ENCODE measurements at places on chromosomes 16 and 17.
A peak's percentile ranks its signal among the peaks of the same experiment; 100 is the strongest.

DNA sequence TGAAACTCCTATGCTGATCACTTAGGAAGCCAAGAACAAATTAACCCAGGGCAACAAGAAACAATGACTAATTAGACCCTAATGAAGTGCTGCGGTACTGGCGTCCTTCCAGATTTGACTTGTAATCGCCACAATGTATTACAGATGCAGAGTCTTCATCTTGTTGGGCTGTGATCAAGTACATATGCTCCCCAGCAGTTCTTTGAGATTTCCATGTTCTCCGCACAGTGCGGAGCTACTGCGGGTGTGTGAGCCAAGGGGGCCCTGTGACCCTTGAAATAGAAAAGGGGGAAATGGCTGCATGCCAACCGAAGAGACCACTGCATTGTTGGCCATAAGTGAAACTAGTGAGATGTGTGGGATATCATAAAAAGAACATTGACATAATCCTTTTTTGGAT is 469.9 kb downstream of the MAF start:
- no peak for DNase-seq

GRCh38 chr17:41919165-41919817 is 540 bp upstream of the ACLY start:
- DNase-seq = no peak

- no peak for DNase-seq
Measured at GRCh38 chr16:74029115-74029792, 267.4 kb upstream of the PSMD7 start.

DNA sequence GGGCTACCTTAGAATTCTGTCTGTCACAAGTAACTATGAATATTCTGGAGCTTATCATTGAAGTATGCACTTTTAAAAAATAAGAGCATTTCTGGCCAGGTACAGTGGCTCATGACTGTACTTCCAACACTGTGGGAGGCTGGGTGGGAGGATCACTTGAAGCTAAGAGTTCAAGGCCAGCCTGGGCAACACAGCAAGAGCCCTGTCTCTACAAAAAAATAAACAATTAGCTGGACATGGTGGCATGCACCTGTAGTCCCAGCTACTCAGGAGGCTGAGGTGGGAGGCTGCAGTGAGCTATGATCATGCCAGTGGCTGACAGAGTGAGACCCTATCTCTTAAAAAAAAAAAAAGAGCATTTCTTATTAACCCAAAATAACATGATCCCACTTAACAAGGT is 60.0 kb upstream of the BRD7 start:
- DNase-seq = no peak

DNA sequence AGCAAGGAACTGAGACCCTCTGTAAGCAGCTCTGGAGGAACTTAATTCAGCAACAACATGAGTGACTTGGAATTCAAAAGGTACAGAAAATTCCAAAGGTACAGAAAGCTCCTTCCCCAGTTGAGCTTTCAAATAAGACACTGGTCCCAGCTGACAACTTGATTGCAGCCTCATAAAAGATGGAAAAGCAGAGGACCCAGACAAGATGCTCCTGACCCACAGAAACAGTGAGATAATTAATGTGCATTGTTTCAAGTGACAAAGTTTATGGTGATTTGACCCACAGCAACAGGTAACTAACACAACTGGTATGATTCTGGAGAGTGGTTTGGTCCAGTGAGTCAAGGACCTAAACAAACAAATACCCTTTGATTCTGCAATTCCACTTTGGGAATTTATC is 15.2 kb upstream of the TMEM114 start:
- no peak for DNase-seq

GRCh38 chr17:4642286-4642685 is 808 bp upstream of the ALOX15 start:
- DNase-seq = no peak

- DNase-seq = no peak
Measured at GRCh38 chr16:66236301-66236700, 130.2 kb upstream of the CDH5 start.

DNA sequence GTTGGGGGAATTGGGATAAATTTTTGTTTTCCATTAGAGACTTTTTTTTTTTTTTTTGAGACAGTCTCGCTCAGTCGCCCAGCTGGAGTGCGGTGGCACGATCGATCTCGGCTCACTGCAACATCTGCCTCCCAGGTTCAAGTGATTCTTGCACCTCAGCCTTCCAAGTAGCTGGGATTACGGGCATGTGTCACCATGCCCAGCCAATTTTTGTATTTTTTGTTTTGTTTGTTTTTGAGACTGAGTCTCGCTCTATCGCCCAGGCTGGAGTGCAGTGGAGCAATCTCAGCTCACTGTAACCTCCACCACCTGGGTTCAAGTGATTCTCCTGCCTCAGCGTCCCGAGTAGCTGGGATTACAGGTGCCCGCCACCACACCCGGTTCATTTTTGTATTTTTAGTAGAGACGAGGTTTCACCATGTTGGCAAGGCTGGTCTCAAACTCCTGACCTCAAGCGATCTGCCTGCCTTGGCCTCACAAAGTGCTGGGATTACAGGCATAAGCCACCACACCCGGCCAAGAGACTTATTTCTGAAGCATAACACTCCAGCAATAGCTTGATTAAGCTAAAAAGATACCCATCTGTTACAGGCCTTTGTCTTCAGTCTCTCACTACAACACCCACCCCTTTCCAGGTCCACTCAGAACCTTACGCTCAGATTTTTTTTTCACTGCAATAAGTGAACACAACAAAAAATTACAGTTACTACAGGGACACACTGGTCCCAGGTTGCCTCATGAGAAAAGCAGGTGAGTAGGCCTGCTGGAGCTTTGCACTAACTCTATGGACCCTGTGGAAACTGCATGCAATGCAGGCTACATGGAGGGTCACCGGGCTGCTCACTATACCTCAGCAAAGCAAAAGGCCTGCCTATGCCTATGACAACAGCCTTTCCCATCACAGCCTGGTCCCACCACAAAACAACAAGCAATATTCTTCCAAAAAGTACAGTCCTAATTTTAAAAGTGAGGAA is 34.6 kb downstream of the KANSL1 start:
- DNase-seq = no peak

- DNase-seq = no peak
Measured at GRCh38 chr17:40063187-40063771, 514 bp downstream of the THRA start.

- peak; percentile 62 for DNase-seq
Measured at GRCh38 chr17:2259769-2260536, 43.6 kb downstream of the SMG6 start.

- DNase-seq = no peak
Measured at GRCh38 chr16:31141489-31142108, 6.1 kb upstream of the PRSS8 start.

DNA sequence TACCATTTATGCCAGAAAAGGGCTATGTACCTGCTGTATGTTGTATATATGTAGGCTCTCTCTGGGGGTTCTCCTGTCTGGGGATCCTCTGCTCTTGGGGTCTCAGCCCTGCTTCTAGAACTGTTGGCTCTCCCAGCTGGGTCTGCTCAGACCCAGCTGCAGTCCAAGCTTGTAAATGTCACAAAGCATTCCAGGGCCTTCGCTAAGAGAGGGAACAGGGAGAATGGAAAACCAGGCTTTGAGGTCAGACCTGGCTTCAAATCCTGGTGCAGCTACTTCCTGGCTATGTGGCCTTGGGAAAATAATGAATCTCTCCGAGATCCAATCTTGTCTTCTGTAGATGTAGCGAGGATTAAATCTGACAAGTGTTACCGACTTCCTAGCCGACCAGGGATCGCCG is 44.0 kb downstream of the NLRP1 start:
- DNase-seq = no peak

DNA sequence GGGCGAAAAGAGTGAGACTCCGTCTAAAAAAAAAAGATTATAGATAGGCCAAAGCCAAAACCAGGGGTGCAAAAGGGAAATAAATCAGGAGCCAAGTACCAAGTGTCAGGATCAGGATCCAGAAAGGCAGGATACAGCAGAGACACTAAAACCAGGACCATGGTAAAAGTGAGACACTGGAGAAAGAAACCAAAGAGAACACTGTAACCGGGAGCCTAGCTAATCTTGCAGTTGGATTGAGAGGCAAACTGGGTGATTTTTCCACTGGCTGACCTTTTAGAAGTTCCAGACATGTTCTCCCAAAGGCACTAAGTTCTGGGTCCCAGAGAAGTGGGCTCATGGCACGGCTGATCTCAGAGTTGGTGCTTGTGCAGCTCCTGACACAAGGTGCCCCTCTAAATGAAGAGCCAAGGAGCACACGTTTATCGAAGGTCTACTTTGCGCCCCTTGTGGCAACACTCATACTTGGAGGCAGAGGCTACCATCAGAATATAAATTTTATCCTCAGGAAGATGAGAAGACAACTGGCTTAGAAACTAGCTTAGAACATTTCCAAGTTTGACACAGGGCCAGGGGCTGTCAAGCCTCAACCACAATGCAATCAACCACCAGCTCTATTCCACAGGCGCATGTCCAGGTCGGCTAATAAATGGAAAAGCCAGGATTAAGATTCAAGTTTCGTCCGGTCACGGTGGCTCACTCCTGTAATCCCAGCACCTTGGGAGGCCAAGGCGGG is 27.5 kb upstream of the HELZ start:
- DNase-seq = no peak

- DNase-seq = no peak
Measured at GRCh38 chr17:33623841-33624240, 330.7 kb upstream of the ASIC2 start.

DNA sequence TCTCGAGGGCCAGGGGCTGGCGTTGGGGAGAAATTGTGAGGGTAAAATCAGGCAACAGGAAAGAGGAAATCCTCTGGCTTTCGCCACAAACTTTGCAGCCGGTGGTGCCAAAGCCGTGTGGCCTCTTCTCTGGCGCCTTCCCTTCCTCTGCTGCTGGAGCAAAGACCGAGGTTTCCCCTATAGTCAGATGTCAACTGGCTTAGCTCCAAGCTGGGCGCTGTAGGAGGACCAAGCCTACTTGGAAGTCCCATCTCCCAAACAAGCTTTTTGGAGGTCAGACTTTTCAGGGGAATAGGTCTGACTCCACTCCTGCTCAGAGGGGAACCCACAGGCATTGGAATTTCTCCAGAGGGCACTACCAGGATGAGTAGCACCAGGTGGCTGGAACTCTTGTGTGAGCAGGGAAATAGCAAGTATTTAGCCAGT is 5.0 kb downstream of the IGFBP4 start:
- no peak for DNase-seq

GRCh38 chr17:63988741-63989621 is 9.2 kb upstream of the PRR29 start:
- no peak for DNase-seq

GRCh38 chr16:79698341-79698753 is 97.8 kb upstream of the MAF start:
- no peak for DNase-seq

DNA sequence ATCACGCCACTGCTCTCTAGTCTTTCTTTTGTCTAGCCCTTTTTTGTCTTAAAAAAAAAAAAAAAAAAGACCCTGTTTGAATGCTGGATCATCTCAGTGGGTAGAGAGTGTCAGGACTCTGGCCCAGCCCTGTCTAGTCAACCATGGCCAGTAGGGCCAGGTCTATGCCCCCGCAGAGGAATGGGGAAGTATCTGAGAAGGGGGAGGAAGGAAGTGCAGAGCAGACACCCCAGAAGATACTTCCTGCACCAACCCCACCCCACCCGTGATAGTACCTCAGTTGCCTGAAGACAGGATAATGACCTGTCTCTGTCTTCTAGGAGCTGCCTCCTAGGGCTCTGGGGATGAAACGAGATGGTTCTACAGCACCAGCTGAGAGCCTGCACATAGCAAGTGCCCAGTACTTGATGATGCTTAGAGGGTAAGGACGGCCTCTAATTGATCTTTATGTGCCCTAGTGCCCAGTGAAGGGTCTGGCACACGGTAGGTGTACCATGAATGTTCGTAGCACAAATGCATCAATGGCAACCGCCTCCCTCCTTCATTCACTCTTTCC is 55.4 kb downstream of the ABAT start:
- DNase-seq = peak; percentile 3

- DNase-seq = no peak
Measured at GRCh38 chr16:3454093-3454492, 10.6 kb downstream of the NAA60 start.

DNA sequence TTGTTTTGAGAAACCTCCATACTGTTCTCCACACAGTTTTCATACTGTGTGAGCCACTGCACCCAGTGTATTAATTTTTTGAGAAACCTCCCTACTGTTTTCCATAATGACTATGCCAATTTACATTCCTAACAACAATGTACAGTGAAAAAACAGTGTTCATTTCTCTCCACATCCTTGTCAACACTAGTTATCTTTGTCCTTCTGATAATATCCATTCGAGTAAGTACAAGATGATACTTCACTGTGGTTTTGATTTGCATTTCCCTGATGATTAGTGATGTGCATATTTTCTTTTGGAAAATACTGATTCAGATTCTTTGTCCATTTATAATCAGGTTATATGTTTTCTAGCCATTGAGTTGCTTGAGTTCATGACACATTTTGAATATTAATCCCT is 462.0 kb downstream of the CDH11 start:
- DNase-seq = no peak

DNA sequence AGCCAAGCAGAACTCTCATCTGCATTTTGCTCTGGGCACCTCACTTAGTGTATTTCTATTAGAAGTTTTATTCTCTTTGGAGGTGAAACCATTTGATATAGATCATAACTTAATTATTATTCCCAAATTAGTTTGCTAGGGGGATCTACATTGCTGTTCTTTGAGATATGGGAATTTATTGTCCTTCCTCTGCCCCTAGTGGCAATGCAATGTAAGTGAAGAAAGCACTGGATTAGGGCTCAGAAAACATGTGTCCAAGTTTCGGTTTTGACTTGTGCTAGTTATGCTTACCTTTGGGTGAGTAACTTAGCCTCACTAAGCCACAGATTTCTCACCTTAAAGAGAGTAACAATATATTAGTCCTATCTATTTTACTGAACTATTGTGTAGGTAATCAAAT is 2.9 kb downstream of the KRT39 start:
- DNase-seq = peak; percentile 27

DNA sequence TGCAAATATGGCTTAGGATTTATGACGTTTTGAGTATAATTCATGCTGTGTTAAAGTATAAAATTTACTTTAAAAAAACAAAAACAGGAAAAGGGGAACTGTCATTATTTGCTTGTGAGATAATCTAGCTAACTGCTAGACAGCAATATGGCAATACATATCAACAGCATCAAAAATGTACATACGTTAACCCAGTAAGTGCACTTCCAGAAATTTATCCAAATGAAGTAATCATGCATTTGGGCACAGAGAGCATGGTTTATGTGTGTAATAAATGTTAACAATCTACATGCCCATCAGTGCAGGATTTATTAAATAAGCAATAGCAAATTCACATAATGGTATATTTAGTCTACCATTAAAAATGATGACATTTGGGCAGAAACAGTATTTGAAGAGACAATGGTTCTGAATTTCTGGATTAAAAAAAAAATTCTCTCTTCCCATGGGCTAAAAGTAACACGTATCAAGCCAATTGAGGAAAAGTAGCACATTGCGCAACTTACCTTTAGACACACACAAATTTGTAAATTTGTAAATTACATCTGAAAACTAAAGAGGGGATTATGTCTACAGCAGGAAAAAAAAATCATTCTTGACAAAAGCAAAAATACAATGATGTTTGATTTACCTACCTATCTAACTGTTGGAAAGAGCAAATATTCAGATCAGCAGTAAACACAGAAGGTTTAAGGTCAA is 80.2 kb downstream of the CACNG1 start:
- no peak for DNase-seq

GRCh38 chr17:79628861-79629547 is 18.2 kb upstream of the RBFOX3 start:
- DNase-seq = no peak

- DNase-seq = no peak
Measured at GRCh38 chr16:49012961-49013726, 268.5 kb downstream of the CBLN1 start.

- DNase-seq = no peak
Measured at GRCh38 chr16:13245713-13246377, 344.4 kb downstream of the SHISA9 start.

Data from CD4-positive, alpha-beta T cell treated with Interleukin-4 for 4 hours (primary cell).